HFFc6 (cell line): ENCODE measurements at places on chromosomes 3 and 15.

GRCh38 chr15:100721758-100722550, 119.6 kb downstream of the ASB7 start:
- DNase-seq: peak; percentile 100

- DNase-seq: peak; percentile 65
Observed at GRCh38 chr15:101615986-101616848, 36.0 kb downstream of the TM2D3 start.

DNA sequence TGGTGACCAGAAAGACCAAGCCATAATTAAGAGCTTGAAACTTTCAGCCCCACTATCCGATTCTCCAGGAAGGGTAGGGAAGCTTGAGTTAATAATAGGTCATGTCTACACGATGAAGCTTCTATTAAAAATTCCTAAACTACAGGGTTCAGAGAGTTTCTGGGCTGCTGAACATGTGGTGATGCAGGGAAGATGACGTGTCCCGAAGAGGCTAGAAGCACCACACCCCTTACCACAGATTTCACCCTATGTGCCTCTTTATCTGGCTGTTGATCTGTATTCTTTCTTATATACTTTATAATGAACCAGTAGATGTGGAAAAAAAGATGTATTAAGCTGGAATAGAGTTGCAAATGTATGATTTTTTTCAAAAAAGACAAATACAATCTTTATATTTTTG, 473.4 kb downstream of the NLGN1 start:
- no peak for DNase-seq

DNA sequence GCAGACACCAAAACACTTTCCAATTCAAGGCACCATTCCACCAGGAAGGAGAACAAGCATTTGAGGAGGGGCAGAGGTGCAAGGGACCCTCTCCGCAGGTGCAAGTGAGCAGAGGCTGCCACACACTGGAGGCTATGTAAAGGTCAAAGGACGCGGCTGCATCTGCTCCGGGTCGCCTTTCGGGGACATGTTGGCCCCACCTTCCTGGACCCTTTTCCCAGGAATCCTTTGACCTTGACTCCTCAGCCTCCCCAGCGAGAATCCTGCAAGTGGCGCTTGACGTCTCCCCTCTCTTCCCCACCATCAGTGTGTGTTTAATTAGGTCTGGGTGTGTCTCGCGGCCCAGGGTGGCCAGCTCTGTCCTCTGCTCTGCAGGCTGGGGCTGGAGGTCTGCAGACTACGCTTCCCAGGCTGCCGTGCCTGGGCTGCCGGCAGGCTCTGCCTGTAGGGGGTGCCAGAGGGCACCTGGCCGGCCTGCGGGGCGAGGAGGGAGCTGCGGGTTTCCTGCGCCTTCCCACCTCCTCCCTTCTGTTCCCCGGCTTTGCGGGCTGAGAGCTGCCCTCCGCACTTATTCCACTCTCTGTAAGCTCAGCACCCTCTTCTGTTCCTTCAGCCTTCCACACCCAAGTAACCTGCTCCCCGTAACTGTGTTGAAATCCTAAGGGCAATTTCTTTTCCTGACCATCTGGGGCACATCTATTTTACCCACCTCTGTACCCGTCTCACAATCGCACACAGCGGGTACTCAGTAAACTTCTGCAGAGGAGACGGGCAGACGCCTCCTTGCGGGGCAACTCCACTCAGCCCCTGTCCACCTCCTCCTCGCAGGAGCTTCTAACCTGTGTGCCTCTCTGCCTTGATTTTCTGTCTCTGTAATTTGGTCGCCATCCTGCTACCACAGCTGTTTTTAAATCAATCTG, 129.8 kb downstream of the NSMCE3 start:
- no peak for DNase-seq

- DNase-seq: no peak
Observed at GRCh38 chr15:52698514-52698913, 19.3 kb upstream of the ATOSA start.

DNA sequence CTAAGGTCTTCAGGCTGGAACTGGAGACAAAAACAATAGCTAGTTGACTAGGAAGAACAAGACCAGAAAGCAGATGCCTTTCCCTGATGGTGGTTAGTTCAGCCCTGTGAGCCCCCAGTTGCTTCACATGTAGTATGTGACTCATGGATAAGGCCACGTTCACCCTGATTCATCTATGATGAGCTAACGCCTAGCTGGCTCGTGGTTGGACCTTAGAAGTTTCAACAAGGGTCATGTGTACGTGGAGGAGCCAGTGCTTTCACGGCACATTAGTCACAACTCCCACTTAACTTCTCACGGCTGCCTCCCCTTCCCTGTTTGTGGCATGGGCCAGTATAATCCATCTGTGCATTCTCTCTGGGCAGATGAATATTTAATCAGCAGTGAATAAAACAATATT, 20.6 kb downstream of the COL8A1 start:
- peak; percentile 95 for DNase-seq

- DNase-seq: peak; percentile 59
Observed at GRCh38 chr3:50164984-50165909, 10.1 kb downstream of the SEMA3F start.

GRCh38 chr3:148147903-148148302, 549.8 kb upstream of the AGTR1 start:
- no peak for DNase-seq

- no peak for DNase-seq
Observed at GRCh38 chr3:6396631-6397030, 464.3 kb upstream of the GRM7 start.

GRCh38 chr3:46734773-46735172, 17.1 kb upstream of the PRSS50 start:
- DNase-seq: no peak

GRCh38 chr15:68230157-68231100, 901 bp upstream of the CLN6 start:
- peak; percentile 20 for DNase-seq

DNA sequence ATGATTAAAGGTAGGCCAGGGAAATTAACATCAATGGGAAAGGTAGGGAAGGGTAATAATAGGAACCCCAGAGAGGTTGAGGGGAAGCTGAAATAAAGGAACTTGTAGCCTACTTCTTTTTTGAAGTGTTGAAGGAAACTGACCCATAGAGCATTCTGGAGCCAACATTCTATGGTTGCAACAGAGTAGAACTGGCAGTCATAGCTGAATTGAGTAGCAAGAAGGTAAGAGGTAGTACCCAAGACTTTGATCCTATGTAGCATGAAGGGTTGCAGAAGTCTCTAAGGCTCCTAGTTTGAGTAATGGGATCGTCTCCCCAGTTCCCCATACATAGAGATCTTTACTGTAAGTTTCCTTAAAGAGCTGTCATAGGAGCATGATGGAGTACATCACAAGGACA, 7.4 kb upstream of the ZNF774 start:
- DNase-seq: no peak

DNA sequence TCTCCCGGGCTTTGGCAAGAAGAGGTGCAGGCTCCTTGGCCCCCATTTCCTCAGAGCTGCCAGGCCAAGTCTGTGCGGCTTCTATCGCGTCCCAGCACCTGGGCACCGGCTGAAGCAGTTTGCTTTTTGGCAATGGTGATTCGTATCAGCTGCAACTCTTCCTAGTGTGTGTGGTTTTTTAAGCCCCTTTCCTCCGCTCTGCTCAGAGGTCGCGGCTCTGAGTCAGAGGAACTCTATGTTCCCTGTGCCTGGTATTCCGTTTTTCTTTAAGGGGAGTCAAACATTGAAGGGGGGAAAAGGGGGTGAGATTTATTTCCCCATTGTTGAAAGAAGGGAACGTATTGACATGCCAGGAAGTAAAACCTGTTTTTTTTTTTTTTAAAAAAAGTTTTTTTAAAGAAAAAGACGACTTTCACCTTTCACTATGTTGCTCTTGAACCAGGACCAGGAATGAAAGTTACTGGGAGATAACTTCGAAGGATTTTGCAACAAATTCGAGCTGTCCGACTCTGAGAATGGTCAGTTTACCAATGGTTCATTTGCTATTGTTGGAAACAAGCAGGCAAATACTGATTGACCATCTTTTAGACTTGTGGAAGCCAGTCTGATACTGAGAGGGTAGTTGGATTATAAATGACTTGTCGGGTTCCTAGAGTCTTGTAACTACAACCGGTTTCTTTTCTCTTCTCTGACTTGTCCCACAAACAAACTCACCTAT, 1.1 kb downstream of the ARMC8 start:
- peak; percentile 48 for DNase-seq

DNA sequence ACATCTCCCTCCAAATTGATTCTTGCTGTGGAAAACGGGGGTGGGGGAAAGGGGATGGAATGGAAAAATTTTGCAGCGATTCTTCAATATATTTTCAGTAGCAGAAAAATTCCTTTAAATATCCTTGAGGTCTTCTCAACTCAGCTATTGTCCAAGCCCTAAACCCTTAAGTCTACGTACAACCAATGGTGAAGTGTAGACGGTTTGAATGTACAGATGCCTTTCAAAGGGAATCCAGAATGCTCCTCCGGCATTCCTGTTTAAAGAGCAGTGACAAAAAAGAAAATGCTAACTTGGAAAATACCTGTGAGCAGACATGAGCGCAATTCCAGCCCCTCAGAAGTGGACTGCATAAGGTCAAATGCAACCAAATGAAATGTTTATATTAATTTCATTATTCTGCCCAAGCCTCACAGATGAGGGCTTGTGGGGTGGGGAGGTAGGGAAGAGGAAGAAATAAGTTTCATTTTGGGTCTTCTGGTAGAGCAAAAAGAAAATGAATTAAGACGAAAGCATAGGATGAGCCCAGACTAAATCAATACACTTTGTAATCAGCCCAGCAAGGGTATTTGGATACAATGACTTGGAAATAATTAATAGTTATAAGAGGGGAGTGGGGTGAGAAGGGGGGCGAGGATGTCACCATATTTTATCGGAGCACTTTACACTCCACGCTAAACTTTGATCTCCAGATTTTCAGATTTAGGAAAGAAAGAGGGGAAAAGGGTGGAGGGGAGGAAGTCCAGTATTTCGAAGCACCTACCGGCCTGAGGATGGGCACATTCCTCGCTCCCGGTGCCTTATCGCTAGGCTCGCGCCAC, 2.7 kb downstream of the FOXP1 start:
- DNase-seq: no peak

GRCh38 chr3:187230011-187230410, 32.7 kb downstream of the RTP1 start:
- DNase-seq: no peak

DNA sequence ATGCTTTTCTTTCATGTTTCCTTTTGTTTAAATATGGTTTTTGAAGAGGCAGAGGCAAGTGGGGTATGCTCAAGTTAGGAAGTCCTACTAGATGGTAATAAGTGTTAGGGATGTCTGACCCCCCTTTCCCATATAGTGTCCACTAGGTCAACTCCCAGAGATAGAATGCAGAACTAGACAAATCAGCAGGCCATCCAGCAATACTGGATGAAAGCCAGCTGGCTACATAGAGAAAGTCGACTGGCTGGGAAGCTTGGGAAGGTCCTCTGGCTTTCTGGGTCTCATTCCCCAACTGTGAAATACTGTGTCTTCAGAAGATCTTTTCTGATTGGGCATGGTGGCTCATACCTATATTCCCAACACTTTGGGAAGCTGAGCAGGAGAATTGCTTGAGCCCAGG, 113.8 kb downstream of the SNRK start:
- DNase-seq: no peak

DNA sequence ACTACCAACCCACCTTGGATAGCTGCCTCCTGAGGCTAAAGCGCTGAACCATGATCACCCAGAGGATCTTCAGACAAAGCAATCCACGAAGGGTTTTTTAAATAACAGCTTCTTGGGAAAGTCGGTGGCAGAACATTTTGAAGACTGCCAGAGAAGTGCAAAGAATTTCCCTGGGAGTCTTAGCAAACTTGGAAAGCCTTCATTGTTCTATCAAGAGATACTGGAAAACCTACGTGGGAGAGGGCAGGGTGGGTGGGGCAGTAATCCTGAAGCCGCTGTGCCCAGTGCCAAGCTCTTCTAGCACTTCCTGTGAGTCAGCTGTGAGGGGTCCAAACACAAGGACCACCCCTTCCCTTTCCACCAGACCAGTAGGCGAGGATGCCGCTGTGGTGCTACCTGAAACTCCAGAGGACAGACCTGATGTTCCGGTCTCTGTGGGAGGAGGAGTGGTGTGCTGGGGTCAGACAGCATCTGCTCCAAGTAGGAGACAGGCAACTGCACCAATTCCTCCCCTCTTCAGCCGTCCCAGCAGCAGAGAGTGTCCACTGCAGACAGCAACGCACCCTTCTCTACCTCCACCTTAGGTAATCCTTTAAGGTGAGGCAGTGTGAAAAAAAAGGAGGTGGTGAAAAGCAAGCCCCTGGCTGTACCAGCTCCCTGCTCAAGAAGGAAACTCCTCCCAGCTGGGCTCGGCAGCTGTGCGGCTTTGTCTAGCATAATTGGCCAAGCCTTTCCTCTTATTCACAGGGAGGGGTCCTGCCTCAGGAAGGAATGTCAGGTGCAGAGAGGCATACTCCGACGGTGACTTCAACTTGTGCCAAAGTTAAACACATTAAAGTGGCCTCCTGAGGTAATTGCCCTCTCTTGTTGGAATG, 99.0 kb downstream of the TMCC1 start:
- no peak for DNase-seq

GRCh38 chr3:169668072-169668956, 4.8 kb upstream of the MECOM start:
- no peak for DNase-seq

- peak; percentile 78 for DNase-seq
Observed at GRCh38 chr3:29822071-29822470, 541.2 kb downstream of the RBMS3 start.

GRCh38 chr3:83500931-83501330, 1457.9 kb upstream of the CADM2 start:
- DNase-seq: no peak

DNA sequence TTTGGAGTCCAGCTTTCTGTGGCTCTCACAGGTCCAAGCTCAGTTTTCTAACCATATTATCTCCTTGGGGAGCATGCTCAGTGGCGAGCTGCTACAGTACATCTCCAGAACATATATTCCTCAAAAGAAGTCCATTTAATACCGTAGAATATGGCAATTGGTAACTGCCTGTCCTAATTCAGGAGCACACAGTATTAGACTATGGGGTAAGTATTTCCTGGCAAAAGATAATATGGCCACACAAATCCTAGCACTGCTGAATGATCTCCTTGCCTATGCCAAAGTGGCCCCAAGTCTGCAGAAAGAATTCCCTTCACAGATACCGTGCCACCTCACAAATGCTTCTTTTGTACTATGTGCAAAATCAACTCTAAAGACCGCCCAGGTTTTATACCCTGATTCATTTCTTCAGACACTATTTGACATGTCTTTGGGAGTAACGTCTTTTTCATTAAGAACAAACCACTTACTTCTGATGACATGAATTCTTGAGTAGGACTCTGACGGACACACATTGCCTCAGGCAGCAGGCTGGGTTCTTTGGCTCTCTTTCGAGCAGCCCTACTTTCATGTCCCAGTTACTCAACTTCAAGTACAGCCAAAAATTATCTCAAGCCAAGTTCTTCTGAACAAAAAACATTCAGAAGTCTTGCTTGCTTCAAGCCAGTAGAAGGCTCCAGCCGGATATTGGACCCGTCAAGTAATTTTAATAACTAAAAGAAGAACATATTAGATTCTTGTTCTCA, 368.3 kb upstream of the DCBLD2 start:
- DNase-seq: peak; percentile 39

- no peak for DNase-seq
Observed at GRCh38 chr3:194632809-194633348, 340 bp downstream of the TMEM44 start.
